ENCODE measurements at places on chromosomes 2 and 18.
A peak's percentile ranks its signal among the peaks of the same experiment; 100 is the strongest.

- no peak for DNase-seq
Measured at GRCh38 chr2:223563462-223563861, 38.7 kb downstream of the SCG2 start.

- no peak for DNase-seq
Measured at GRCh38 chr2:155494744-155495143, 796.2 kb downstream of the KCNJ3 start.

DNA sequence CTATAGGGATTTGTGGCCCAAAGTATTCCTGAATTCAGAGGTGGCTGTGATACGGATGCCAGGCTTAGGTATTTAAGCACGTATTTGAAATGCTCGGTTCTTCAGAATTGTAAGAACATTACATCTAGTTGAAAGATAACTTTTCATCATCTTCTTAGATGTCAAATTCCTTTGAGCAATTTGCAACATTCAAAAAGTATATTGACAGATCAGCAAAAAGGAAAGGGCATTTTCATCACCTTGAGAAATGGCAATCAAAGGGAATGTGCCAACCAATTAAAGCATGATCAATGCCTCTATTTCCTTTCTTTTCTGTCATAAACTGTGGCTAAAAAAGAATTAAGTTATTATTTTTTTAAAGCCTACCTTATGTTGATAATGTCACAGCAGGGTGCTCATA is 66.3 kb upstream of the LRRTM4 start:
- DNase-seq, result no peak

DNA sequence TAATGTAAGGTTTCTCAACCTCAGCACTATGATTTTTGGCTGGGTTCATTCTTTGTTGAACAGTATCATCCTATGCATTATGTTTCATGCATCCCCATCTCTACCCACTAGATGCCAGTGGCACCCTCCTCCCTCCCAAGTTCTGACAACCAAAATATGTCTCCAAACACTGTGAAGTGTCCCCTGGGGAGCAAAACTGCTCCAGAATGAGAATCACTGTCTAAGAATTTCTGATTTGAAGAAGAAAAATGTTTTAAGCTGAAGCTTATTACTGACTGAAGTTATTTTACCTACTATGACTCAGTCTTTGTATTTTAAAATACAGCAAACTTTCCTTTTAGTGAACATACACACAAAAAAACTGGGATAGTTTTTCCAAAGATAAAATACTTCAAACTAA is 3.4 kb downstream of the THADA start:
- no peak for DNase-seq

GRCh38 chr2:20615068-20615465 is 35.8 kb downstream of the HS1BP3 start:
- DNase-seq, result peak; percentile 61

DNA sequence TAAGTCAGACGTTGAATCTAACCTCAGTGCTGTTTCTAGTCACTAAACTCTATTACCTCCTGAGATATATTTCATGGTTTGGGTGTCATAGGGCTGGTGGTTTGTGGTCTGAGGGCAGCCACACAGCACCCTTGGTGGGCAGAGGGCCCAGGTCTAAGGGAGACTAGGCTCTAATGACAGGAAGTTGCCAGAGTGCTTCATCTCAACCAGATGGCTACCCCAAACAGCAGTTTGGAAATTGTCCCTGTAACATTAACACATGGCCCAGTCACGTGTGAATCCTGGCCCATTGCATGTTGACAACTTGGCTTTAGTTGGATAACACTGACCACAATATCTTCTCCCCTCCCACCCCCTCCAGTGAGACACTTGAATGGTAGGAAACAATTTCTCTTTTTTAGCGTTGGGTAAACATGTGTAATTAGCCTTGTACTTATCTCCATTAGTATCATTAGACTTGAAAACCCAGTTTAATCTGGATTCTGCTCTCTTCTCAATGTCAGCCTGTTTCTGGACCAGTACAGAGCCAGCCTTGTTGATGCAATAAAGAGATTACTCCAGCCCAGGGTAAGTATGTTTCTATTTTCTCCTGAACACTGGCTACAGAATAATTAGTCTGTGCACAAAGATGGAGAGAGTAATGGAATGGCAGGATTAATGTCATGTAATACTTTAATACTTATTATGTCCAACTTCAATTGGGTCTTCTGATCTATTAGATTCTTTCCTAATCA is 187.8 kb upstream of the SIX3 start:
- DNase-seq, result no peak

GRCh38 chr2:37637190-37637860 is 34.1 kb downstream of the CDC42EP3 start:
- DNase-seq, result no peak

DNA sequence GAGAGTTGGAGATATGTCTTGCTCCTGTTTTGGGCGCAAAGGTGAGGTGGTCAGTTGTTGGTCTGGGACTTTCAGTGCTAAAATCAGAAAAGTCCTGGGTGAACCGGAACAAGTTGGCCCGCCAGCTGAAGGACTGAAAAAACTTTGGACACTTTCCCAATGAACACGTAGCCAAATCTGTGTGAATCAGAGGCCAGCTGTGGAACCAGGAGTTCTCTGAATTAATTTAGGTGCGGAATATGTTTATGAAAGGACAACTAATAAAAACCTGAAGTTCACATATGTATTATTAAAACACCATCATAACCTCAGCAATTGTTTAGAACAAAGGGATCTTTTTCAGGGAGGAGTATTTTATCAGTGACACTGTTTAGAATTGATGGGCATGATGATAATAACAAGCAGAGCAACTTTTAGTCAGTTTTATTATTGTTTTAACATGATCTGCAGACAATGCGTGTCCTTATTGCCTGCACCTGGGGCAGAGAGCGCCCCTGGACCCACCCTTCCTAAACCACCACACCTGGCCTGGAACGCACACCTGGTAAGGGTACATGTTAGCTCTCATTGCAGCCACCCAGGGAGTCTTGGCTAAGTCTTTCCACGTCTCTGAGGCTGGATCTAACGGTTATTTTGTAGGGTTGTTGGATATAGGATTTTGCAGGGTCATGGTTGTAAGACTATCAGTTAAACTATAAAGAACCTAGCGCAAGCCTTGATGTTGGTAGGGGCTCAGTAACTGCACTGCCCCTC is 9.9 kb upstream of the ODC1 start:
- DNase-seq, result peak; percentile 13

Data from spleen (tissue), 13 donors.